ENCODE measurements at places on chromosomes 7 and 10.

- DNase-seq = no peak
Measured at GRCh38 chr10:131660427-131660826, 240.4 kb upstream of the PPP2R2D start.

DNA sequence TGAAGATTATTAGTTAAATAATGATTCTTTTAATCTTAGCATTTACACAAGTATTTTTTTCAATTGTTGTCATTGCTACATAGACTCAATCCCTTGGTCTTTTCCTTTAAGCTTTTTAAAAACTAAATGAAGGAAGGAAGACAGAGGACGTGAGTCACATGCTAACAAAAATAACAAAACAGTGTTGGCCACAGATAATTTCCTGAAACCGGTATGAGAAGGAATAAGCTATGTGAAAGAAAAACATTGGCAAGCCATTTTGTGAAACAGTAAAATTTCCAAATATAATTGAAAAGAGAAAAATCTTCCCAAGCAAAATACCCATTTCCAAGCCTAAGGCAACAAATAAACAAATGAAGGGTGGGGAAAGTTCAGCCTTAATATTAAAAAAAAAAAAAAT lies 223.0 kb downstream of the AHR start:
- DNase-seq = no peak

DNA sequence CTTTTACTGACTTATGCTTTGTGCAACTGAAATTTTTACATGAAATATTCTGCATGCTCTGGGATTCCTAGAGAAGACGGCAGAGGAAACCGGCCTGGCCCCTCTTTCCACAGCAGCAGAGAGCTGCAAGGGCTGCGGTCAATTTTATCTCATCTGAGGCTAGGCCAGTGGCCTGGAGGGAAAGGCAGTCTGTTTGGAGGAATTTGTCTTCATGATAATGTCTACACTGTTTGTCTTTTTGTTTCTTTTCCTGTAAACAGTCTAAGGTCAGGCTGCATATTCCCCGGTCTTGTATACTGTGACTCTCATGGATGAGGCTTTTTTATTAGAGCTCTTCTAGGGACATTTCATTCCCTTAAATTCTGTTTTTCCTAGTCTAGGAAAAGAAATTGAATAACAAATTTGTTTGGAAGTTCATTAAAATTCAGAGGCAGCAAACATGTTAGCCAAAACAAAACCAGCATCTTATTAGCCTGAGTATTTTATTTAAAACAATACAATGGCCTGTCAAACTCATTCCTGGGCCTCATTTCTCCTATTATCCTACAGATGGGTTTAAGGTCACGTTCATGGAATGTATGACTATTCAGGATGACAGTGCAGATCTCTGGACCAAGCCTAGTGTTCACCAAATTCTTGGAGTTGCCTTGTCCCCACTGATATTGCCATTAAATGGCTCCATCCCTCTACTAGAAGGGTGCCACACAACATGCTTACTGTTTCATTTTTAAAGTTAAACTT lies 26.4 kb downstream of the LAMB4 start:
- DNase-seq = no peak

DNA sequence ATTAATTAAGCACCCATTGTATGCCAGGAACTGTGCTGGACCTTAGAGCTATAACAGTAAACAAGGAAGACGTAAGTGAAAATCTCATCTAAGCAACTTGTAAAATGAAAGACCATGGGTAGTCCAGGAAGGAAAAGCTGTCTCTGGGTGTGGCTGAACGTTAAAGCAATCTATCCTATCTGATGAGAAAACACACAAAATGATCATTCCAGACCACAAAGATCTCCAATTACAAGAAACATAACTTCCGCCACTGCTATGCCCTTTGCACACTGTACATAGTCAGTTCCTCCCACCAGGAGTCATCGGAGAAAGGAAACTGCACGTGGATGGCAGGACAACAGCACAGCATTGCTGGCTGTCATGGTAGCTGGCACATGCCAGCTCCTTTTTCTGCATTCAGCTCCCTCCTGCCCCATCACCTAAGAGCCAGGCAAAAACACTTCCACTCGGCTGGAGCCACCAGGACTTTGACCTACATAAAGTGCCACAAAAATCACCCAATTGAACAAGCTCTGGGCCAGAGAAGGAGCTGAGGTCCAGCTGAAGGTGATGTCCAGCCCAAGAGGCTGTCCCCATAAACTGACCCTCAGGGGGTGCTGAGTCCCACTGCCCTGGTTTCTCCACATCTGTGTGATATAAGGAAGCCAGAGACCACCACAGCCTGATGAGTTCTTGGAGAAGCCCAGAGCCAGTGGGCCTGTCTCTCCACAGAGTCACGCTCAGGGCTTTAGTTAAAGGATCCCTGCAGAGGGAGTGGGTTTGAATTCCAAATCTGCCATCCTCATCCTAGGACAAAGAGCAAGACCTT lies 56.4 kb downstream of the STEAP1B start:
- peak; percentile 8 for DNase-seq
